ENCODE measurements at places on chromosomes 1 and 21. TPM values are rescaled to one million over a fixed set of nuclear protein-coding genes. Genes with fewer than 3 reads are reported as not detected.
A peak's percentile ranks its signal among the peaks of the same experiment; 100 is the strongest.

DNA sequence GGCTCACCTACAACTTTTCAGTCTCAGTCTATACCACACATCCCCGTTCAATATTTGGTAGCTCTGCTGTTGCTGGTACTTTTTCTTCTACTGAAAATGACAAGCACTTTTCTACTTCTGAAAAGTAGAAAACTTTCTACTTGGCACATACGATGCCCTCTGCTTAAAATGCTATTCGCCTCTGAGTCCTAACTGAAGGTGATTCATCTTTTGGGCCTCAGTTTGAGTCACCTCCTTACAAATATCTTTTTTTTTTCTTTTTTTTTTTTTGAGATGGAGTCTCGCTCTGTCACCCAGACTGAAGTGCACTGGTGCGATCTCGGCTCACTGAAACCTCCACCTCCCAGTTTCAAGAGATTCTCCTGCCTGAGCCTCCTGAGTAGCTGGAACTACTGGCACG, 136.0 kb upstream of the CYYR1 start:
- no peaks in the 10 kb centered on the region for H3K36me3 ChIP-seq
- no peak for DNase-seq
- no peak overlapping the region for H3K4me3 ChIP-seq
- no peaks in the 10 kb centered on the region for H3K4me1 ChIP-seq
- no peaks in the 10 kb centered on the region for H3K27me3 ChIP-seq

GRCh38 chr1:18333220-18333619, 147.5 kb upstream of the KLHDC7A start:
- no peaks in the 10 kb centered on the region for H3K4me1 ChIP-seq
- no peak overlapping the region for H3K27ac ChIP-seq
- H3K36me3 ChIP-seq, result no peaks in the 10 kb centered on the region
- H3K27me3 ChIP-seq, result peaks cover 14% of the 10 kb centered on the region

SLC45A1 gene
- total RNA-seq, result 0.26 TPM

DNA sequence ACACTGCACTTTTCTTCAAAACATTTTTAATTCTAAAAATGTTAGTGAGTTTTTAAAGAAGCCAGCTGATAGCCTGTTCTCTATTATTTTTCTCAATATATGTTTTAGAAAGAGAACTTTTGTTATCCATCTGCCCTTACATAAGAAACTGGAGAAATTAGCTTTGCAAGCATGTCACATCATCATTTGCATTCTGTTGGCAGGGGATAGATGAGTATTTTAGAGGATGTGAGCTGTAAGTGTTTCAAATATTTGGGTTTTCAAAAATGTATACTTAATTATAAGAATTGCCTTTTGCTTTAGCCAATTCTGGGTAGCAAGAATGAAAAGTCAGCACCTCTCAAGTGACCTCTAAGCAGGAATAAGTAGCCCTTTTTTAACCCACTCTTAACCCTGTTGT, 7.4 kb downstream of the NFIA start:
- no peaks in the 10 kb centered on the region for H3K36me3 ChIP-seq
- H3K27ac ChIP-seq, result no peak overlapping the region
- H3K27me3 ChIP-seq, result peaks cover 16% of the 10 kb centered on the region
- no peaks in the 10 kb centered on the region for H3K4me1 ChIP-seq
- no peak for DNase-seq

- no peak overlapping the region for H3K27ac ChIP-seq
- H3K27me3 ChIP-seq, result peaks cover 22% of the 10 kb centered on the region
- H3K36me3 ChIP-seq, result no peaks in the 10 kb centered on the region
- no peaks in the 10 kb centered on the region for H3K4me1 ChIP-seq
Measured at GRCh38 chr1:29364101-29364678, 127.9 kb downstream of the PTPRU start.

CLCA4 gene
- total RNA-seq, result not detected

GRCh38 chr1:85148524-85149250, 52.1 kb downstream of the SYDE2 start:
- peaks cover 4% of the 10 kb centered on the region for H3K4me1 ChIP-seq
- H3K4me3 ChIP-seq, result no peak overlapping the region
- peaks cover 10% of the 10 kb centered on the region for H3K27me3 ChIP-seq
- H3K36me3 ChIP-seq, result no peaks in the 10 kb centered on the region

- peaks cover 18% of the 10 kb centered on the region for H3K4me1 ChIP-seq
- H3K36me3 ChIP-seq, result peaks cover 36% of the 10 kb centered on the region
- H3K27me3 ChIP-seq, result no peaks in the 10 kb centered on the region
- H3K27ac ChIP-seq, result no peak overlapping the region
- no peak for DNase-seq
Measured at GRCh38 chr1:11024154-11024873, 11.9 kb downstream of the TARDBP start.

- peaks cover 37% of the 10 kb centered on the region for H3K4me1 ChIP-seq
- peak; percentile 62 for DNase-seq
- H3K27ac ChIP-seq, result peak overlapping the region; percentile 94
- H3K4me3 ChIP-seq, result peak overlapping the region; percentile 91
Measured at GRCh38 chr1:20785907-20786252, 1.2 kb downstream of the HP1BP3 start.

DNA sequence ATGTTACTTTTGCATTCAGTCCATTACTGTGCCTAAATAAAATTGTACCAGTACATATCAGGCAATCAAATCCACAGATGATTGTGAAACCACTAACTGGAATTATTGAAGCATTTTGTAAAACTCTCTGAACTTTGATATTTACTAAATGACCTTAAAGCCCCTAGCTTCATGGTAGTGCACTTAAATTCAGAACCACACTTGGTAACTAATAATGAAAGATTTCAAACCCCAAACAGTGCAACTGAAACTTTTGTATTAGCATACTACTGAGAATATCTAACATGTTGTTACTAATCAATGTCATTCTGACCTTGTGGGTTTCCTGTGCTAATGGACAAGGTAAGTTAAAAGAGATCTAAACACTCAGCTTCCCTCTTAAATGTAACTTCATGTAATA, at the start of gene CFHR3:
CFHR3 (plus strand) TSS at position 238 of the 400 bp plus-strand sequence; CDS start at position 285, 47 bp downstream.
- no peak for DNase-seq
- no peaks in the 10 kb centered on the region for H3K4me1 ChIP-seq
- H3K4me3 ChIP-seq, result no peak within 1 kb of the TSS
- no peak within 1 kb of the TSS for H3K27ac ChIP-seq
- H3K36me3 ChIP-seq, result no peaks in the 10 kb centered on the region
- H3K27me3 ChIP-seq, result no peaks in the 10 kb centered on the region

MAP3K21 gene
- 3.0 TPM for total RNA-seq
